ENCODE measurements at places on chromosomes 7 and 10. TPM values are rescaled to one million over a fixed set of nuclear protein-coding genes. Genes with fewer than 3 reads are reported as not detected.

Gene PRKRIP1
- total RNA-seq: 44.0 TPM

GRCh38 chr10:33333260-33334101 lies 986 bp downstream of the NRP1 start:
- DNase-seq: no peak

- no peak for DNase-seq
These were observed 273.8 kb downstream of the AUTS2 start for GRCh38 chr7:69871886-69872569.

Gene LIPF
- not detected for total RNA-seq

Gene MYOF
- 0.81 TPM for total RNA-seq

Gene C10orf90
- not detected for total RNA-seq

Gene MPP7
- total RNA-seq: 22.7 TPM

Gene PDLIM1
- total RNA-seq: 8.3 TPM

GRCh38 chr7:157702311-157703023 lies 365.7 kb downstream of the DNAJB6 start:
- DNase-seq: no peak

DNA sequence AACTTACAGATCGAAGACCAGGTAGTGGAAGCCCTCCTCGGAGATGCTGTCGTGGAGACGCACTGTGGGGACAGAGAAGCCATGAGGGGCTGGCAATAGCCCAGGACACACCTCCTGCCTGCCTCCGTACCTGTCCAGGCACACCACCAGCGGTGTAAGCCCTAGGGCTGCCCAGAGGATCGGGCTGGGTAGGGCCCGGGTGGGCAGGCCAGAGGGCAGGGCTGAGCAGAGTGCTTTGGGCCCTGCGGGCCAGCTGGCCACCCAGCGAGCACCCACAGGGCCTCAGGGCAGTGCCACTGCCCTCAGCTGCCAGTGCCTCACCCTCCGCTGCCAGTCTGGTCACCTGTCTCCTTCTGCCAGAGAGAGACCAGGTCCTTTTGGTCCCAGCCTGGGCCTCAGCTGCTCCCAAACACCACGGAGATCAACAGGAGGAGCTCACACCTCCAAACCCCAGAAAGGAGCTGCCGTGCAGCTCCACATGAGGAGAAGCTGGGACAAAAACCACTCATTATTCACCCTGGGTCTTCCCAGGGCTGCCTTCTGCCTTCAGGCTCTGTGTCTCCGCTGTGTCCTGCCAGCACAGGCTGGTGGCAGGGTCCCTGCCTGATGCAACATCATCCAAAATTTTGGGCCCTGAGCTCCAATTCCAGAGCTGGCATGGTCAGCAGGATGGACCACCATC lies 58.2 kb downstream of the YKT6 start:
- no peak for DNase-seq

Gene KNDC1
- total RNA-seq: 0.42 TPM

- DNase-seq: no peak
These were observed 39.2 kb downstream of the PTPRE start for GRCh38 chr10:127945948-127946711.

- DNase-seq: no peak
These were observed 55.9 kb downstream of the GRID1 start for GRCh38 chr10:86310702-86311101.

Gene LYZL1
- not detected for total RNA-seq

- no peak for DNase-seq
These were observed 133.6 kb downstream of the CUBN start for GRCh38 chr10:16995867-16996529.

Gene SFTPA1
- total RNA-seq: not detected

GRCh38 chr7:132656846-132657776 lies 80.8 kb upstream of the PLXNA4 start:
- no peak for DNase-seq

DNA sequence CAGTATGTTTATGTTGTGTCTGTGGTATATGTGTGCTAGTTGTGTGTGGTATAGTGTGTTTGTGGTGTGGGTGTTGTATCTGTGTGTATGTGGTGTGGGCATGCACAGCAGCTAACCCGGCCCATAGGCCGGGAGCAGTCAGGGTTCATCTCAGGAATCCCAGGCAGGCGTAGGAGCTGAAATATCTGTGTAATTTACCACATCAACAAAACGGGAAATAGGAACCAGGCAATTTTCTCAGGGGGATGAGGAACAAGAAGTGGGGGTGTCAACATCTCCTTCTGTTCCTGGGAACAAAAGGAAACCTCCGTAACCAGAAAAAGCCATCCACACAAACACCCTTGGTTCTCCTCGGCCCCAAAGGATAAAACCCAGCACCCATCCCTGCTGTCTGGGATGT lies 24.5 kb upstream of the ZNF488 start:
- no peak for DNase-seq

GRCh38 chr10:121404611-121405010 lies 193.6 kb downstream of the FGFR2 start:
- DNase-seq: no peak

GRCh38 chr10:90089719-90090118 lies 388.3 kb downstream of the KIF20B start:
- DNase-seq: no peak

DNA sequence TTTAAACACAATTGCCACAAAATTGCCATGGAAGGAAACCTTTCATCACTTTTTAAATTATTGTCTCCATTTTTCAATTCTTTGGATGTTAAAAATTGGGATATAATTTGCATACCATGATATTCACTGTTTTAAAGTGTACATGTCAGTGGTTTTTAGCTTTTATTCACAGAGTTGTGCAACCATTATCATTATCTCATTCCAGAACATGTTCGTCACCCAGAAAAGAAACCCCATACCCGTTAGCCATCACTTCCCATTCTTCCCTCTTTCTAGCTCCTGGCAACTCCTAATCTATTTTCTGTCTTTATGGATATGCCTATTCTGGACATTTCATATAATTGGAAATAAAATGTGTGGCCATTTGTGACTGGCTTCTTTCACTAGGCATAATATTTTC lies 260.3 kb upstream of the FERD3L start:
- DNase-seq: no peak

Gene CSTF2T
- 18.7 TPM for total RNA-seq

DNA sequence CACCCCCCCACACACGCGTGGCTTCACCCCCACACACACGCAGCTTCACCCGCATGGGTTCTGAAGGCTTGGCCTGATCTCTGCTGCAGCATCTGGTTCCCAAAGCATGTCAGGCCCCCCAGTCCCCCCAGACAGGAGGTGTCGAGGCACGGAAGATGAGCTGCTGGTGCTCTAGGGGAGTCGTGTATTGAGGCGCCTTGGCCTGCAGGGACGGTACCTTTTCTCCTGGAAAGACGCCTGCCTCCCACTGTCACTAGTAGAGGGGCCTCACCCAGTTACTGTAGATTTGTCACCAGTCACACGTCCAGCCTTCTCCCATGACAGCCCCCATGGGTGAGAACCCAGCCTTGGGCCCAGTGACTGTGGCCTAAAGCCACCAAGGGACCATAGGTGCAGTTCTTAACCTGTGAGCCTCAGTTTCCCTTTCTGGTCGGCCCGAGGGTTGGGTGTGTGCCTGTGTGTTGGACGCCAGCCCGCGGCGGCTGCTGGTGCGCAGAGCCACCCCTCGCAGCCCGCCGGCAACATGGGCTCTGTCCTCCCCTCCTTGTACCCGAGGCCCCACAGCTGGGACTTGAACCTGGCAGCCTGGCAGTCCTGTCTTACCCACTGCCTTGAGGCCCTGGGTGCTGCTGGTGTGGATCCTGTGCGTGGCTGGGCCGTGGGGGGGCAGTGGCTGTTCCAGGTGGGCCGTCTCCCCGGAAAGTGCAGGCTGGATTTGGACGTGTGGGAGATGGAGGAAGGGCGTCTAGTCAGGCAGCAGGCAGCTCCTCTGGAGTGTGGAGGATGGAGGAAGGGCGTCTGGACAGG lies 81.7 kb downstream of the NKX6-2 start:
- no peak for DNase-seq

Gene TAS2R3
- total RNA-seq: 0.87 TPM

- DNase-seq: no peak
These were observed 433.6 kb downstream of the ACTR3B start for GRCh38 chr7:153193144-153193595.

GRCh38 chr7:36441344-36442022 lies 51.8 kb downstream of the ANLN start:
- no peak for DNase-seq

GRCh38 chr7:51633006-51633405 lies 316.4 kb upstream of the COBL start:
- no peak for DNase-seq

Gene AOAH
- total RNA-seq: 2.6 TPM

DNA sequence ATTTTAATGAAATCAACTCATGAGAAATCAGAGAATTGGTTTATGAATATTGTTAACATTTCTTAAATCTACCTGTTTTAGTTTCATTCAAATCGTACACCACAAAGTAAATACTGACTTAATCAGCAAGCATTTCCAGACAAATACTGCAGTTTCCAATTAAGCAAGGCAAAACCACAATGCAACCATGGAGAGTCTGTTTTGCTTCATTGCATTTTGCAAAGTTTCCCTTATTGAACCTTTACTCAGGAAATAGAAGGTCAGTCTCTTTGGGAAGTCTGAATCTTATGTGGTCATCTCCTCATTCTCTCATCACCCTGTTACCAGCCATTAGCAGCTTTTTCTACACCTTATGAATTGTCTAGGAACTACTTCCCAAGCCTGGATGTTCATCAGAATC lies 400.5 kb downstream of the IPMK start:
- DNase-seq: no peak

Gene CPVL
- 4.4 TPM for total RNA-seq

- no peak for DNase-seq
These were observed 48.6 kb downstream of the FBXW4 start for GRCh38 chr10:101646364-101646763.

DNA sequence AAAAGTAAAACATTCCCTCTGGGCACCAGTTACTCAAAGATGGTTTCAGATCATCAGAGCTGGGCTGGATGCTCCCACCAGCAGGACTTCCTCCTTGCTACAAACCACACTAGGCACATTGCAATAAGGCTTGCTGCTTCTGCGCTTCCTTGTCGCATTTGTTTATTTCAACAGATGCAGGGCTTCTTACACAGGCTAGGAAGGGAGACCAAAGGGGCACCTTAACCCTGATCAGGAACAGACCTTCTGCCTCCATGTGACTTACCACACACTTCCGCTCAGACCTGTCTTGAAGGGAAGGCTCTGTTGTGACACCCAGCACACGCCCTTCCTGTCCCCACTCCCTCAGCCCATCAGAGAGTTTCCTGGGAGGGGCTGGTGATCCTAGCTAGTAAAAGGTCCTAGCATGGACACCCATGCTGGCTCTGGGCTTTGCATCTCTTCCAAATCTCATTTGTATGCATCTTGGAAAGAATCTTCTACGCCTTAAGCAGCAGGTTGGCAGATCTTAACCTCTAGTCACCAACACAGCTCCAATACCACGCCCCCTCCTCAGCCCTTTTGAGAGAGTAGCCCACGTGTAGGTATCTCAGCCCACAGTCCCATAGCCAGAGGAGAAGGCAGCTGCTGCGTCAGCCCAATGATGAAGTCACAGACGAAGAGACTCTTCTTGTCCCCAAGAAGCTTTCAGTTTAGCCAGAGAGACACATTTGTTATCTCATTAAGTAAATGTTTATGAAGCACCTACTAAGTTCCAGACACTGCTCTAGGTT lies 47.1 kb upstream of the SVIL start:
- DNase-seq: peak; percentile 51

GRCh38 chr7:103919272-103919868 lies 70.1 kb downstream of the RELN start:
- DNase-seq: no peak

DNA sequence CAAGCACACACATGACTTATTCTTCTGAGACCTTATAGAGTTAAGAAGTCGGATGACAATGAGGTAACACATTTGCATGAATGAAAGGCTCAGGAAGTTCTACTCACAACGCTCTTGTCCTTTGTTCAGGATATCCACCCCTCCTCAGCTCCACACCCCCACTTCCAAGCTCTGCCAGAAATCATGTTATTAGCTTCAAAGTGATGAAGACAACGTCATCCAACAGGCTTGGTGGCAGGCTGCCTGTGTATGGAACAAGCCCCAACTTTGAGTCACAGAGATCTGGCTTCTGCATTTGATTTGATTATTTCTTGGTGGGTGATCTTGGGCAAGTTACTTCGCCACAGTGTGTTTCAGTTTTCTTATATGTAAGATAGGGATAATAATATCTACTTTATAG lies 12.4 kb upstream of the BMPER start:
- DNase-seq: no peak

GRCh38 chr7:111787741-111788140 lies 225.4 kb upstream of the IMMP2L start:
- DNase-seq: no peak

GRCh38 chr7:123498601-123499000 lies 35.8 kb downstream of the IQUB start:
- no peak for DNase-seq

GRCh38 chr7:23093546-23093945 lies 12.0 kb upstream of the KLHL7 start:
- DNase-seq: no peak

GRCh38 chr10:71622616-71623015 lies 97.0 kb downstream of the C10orf105 start:
- DNase-seq: no peak

Gene SPDYE2B
- not detected for total RNA-seq

Gene MBL2
- total RNA-seq: not detected

DNA sequence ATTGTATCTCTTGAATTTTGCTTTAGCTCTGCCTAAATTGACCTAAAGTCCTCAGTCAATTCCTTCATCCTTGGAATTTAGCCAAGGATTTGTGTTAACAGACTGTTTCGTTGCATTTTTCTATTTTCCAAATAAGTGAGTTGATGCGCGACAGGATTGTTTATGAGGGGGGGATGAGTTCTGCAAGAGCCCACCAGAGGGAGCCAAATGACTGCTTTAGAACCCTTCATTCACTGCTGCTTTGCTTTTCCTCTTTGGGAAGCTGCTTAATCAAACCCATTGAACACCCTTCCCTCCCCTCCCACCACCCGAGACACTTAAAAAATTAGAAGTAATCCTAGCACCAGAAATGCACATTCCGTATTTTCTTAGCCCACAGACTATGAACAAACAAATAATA lies 33.7 kb upstream of the PTF1A start:
- peak; percentile 6 for DNase-seq

- no peak for DNase-seq
These were observed 831 bp upstream of the PFKP start for GRCh38 chr10:3066317-3067117.
